ENCODE measurements at places on chromosomes 7 and 10.

DNA sequence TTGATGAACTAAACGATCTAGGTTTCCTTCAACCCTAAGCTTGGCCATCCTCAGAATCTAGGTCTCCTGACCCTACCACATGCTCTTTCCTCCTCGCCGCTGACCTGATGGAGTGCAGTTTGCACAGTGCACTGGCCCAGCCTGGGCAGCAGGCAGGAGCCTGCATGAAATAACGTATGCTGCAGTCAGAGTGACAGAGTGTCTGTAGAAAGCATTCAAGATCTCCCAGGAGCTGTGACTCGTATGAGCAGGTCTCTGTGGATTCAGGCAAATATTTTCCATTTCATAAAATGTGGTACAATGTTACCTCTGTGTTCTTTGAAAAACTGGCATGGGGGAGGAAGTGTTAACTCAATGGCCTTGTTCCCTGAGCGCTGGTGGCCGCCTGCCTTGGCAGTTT is 441.8 kb downstream of the RPS24 start:
- DNase-seq, result no peak

DNA sequence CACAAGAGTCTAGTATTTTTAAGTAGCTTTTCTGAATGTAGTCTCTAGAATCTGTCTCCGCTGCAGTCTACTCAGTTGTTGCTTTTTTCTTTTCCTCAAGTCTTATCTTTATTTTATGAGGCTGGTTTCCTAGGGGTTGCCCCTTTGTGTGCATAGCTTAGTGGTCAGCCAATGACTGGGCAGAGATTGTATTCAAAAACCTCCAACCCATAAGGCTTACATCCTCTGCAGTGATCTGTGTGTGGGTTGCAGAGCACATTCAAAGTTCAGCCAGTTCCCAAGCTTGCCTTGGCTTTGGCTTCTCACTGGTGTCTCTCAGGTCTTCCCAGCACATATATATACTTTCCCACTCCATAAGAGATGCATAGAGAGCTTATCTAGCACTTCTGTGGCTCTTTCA is 160.0 kb upstream of the TCF7L2 start:
- DNase-seq, result no peak

DNA sequence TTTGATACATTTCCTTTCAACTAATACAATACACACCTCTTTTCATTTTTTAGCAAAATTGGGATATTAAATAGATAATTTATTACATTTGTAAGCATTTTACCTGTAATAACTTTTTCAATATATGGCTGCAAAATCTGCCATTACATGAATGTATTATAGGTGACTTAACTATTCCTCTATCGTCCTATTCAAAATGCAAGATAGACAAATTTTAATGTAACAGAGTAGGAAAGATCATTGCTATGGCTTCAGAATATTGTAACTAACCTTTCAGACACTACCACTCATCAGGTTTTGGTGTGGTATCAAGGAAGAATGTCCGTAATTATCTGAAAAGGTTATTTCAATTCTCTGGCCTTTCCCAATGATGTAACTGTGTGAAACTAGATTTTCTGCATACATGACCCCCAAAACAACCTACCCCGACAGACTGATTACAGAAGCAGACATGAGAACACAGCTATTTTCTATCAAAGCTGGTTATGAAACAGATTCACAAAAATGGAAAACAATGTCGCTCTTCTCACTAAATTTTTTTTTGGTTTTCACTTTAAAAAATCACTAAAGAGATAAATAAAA is 211.2 kb downstream of the FAM107B start:
- DNase-seq, result no peak

GRCh38 chr7:105178928-105179541 is 165.0 kb downstream of the KMT2E start:
- DNase-seq, result no peak

- DNase-seq, result no peak
These were observed 17.1 kb downstream of the ENTPD7 start for GRCh38 chr10:99676426-99676825.

DNA sequence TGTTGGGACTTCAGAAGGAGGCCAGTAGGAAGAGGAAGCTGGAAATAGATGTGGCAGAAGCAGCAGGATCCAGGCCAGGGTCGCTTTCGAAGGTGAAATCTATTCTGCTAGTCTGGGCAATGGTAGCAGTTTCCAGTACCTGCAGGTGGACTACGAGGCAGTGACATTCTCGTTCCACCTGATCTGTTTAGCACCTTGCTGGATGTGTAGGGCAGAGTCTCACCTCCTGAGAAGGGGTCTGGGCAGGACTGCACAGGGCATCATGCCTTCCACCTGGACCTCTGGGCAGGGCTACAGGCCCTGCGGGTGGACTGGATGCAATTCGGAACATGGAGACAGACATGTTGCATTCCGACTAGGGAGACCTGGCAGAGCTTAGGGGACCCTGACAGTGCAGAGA is 254.8 kb upstream of the ZNF32 start:
- no peak for DNase-seq

DNA sequence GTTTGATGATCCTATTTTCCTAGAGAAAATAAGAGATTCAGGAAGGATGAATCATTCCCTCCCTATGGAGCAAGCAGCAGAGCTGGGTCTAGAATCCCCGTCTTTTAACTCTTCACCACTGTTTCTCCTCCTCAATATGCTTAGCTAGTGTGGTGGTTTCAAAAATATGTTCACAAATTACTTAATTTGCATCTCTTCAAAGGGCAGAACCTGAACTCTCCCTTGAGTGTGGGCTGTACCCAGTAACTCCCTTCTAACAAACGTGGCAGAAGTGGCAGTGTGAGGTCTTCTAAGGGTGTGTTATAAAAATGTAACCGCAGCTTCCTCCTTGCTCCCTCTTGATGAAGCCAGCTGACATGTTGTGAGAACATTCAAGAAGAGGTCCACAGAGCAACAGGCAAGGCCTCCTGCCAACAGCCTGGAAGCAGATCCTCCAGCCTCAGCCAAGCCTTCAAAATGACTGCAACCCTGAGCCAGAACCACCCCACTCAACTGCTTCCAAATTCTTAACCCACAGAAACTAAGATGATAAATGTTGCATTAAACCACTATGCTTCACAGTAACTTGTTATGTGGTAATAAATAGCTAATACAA is 36.6 kb downstream of the SRPK2 start:
- DNase-seq, result peak; percentile 90

- peak; percentile 65 for DNase-seq
These were observed 5.7 kb downstream of the LDB3 start for GRCh38 chr10:86673827-86674581.

DNA sequence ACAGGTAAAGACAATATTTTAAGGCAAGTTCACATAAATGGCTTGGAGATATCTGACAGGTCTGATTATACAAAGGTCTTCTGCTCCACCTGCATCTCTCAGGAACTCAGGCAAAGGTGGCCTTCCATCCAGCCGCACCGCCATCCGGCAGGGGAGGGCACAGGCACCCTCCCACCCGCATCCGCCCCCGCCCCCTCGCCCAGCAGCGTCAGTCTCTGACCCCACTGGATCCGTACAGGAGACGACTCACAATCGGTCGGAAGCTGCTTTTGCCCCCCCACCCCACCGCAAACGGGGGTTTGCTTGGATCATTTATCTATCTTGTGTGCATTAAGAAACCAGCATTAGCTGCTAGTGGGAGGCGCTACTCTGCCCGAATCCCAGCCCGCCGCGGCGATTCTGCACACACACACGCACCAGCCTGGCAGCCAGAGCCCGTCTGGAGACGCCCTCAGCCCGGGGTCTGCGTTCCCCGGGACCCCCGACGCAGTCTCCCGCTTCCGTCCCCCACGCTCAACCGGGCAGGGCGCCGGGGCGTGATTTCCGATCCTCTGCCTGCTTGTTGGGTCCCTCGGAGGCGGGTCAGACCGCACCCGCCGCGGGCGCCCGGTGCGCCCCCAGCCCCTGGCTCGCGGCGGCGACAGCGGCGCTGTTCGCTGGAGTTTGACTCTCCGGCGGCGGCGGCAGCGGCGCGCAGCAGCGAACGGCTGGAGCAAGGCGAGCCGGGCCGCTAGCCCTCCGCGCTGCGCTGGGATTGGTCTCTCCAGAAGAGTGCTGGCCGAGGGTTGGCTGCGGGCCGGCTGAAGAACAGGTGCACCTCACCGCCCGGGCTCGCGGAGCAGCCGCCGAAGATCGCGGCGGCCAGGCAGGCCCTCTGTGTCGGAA is 820 bp upstream of the NRG3 start:
- no peak for DNase-seq

GRCh38 chr7:159147687-159148086 is 3.0 kb upstream of the VIPR2 start:
- no peak for DNase-seq

GRCh38 chr10:122181876-122182275 is 89.2 kb upstream of the BTBD16 start:
- no peak for DNase-seq

GRCh38 chr7:47039089-47039648 is 542.7 kb downstream of the TNS3 start:
- DNase-seq, result no peak

DNA sequence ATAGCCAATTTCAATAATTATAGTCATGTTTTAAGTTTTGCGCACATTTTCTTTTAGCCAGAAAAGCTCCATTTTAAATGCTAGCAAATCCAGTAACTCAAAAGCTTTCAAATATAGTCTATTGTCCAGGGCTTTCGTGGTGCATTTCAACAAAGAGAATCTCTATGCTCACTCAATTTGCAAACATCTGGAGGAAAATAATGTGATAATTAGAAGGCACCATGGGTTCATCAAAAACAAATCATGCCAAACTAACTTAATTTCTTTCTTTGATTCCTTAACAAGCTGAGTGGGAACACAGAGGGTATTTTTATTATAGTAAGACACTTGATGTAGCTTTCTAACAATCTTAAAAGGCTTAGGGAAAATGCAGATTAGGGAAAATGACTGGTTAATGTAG is 179.8 kb downstream of the NXPH1 start:
- no peak for DNase-seq

- DNase-seq, result no peak
These were observed 4.6 kb downstream of the MGAM start for GRCh38 chr7:142000244-142000643.

- DNase-seq, result no peak
These were observed 141.3 kb upstream of the KLF14 start for GRCh38 chr7:130875265-130875741.

DNA sequence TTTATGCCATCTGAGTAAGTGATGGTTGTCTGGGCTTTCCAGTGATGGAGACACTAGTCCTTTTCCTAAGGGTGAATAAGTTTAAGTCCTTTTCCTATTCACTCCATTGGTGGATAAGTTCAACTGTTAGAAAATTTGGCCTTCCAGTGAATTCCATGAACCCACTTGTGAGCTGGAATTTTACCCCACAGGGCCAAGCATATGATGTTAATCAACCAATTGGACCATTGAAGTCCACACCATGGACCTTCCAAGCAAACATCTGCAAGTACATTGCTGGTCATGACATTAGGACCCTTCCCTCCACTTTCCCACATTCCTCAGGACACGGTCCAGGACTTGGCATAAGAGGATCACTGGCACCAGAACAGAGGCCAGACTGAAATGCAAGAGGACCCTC is 381.4 kb downstream of the RPS24 start:
- DNase-seq, result peak; percentile 20

- DNase-seq, result peak; percentile 64
These were observed 604 bp upstream of the STAM start for GRCh38 chr10:17643339-17643754.

GRCh38 chr7:71286336-71286735 is 154.4 kb downstream of the GALNT17 start:
- DNase-seq, result peak; percentile 79

- no peak for DNase-seq
These were observed 230.9 kb downstream of the PARD3 start for GRCh38 chr10:34584164-34584563.

GRCh38 chr7:50957431-50957830 is 174.7 kb upstream of the GRB10 start:
- no peak for DNase-seq

- DNase-seq, result peak; percentile 36
These were observed 43.1 kb upstream of the LBX1 start for GRCh38 chr10:101272229-101272868.

DNA sequence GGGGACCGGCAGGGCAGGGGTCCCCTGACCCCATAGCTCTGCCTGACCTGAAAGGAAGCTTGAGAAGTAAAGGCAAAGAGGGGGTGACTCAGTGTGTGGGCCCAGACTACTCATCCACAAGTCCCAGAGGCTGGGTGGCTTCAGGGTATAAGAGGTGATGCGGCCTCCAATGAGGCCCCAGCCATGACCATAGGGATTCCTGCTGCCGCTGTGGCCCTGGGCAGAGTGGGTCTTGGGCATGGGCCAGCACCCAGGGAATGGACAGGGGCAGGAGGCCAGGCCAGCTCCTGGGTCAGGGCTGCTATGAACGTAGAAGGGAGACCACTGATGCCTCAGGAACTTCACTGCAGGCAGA is 64.4 kb upstream of the EBF3 start:
- DNase-seq, result peak; percentile 55

DNA sequence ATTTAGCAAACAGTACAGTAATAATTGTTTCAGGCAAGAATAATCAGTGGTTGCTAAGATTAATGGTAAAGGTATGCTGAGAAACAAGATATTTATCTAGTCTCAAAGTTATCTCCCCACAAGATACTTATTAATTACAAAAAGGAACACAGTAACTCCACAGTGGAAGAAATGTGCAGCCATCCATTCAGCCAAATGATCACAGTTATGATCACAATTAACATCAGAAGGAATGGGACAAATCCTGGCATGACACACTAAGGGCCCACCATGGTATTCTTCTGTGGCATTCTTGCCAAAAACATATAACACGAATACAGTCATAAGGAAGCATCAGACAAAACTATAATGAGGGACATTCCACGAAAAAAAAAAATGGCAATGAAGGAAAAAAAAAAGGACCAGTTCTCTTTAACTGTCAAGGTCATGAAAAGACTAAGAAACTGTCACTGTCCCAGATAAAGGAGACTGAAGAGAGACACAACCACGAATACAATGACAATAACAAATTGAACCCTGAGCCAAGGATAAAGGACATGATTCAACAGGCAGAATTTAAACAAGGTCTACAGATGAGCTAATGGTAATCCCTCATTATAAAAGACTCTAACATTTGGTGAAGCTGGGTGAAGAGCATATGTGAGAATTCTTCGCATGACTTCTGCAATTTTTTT is 20.9 kb downstream of the NUDCD3 start:
- DNase-seq, result no peak

DNA sequence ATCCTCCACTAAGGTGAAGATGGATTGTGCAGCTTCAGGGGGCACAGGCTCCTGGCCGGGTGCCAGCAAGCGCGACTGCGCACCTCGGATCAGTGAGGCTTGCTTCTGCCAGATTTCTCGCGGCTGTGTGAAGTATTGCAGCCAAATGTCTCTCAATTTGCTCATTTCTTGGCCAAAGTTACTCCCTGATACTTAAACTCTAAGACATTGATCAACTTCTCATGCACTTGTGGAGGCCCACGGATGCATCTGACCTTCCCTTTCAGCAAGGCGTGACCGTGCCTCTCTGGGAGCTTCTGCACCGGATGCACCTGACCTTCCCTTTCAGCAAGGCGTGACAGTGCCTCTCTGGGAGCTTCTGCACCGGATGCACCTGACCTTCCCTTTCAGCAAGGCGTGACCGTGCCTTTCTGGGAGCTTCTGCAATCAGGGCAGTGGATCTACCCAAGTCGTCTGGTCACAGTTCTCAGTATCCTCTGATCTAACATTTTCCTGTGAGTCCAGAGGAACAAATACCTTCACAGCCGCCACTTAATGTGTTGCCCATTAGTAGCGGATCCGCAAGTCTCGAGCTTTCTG is 248.3 kb downstream of the ADARB2 start:
- no peak for DNase-seq

GRCh38 chr7:3559278-3559677 is 258.2 kb downstream of the SDK1 start:
- peak; percentile 23 for DNase-seq

Data from tibial artery (tissue), 4 donors.